Suppressor macrophage (primary cell): ENCODE measurements at places on chromosomes 5 and 9.
A peak's percentile ranks its signal among the peaks of the same experiment; 100 is the strongest.

- no peak for DNase-seq
Measured at GRCh38 chr5:72328172-72328571, 8.0 kb downstream of the PTCD2 start.

GRCh38 chr9:105245029-105245890 lies 809 bp downstream of the SLC44A1 start:
- peak; percentile 76 for DNase-seq

DNA sequence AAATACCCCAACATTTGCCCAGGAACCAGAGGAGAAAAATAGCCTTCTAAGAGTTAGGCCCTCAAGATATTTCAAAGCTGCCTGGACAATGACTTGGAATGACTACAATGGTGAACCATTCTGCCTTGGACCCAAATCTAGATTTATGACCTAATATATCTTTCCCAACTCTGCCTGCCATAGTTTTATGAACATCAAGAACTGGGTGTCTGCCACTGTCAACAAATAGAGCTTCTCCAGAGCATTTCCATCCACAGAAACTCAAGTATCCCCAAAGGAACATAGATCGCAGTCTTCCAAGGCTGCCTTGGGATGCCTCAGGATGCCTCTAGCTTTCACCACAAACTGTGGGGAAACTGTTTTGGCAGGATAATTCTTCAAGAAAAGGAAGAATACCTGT lies 48.2 kb upstream of the NFIB start:
- DNase-seq, result no peak

GRCh38 chr9:123401879-123402513 lies 46.0 kb downstream of the CRB2 start:
- DNase-seq, result peak; percentile 26

DNA sequence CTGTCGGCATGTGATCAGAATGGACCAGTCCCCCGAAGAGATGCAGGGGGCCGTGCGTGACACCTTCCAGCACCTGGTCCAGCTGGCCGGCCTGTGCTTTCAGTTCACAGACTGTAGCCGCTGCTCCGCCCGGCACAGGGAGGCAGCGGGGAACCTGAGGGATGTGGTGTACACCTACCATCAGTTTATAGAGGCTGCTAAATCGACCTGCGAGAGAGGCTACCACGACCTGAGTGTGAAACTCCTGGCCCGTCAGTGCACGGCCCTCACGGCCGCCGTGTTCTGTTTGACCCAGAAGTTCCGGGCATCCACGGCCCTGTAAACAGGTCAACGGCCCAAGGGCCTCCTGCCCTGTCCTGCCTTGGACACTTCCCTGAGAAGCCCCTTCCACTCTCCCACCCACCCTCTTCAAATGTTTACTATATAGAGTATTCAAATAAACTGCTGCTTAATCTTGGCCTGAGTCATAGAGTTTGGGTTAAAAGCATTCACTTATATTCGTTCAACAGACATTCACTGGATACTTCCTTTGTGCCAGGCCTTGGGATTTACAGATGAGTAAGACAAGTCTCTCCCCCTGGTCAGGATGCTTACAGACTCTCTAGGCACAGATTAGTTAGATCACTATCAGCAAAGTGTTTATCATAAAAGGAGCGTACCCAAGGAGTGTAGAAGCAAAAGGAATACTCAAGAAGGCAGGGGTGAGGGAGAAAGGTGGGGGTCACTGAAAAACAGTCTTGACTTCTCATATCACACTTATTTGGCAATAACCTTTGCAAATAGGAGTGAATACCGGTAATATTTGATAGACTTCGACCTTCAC lies 6.9 kb upstream of the TRMT10B start:
- no peak for DNase-seq

GRCh38 chr5:171093598-171093997 lies 215.4 kb upstream of the TLX3 start:
- no peak for DNase-seq

DNA sequence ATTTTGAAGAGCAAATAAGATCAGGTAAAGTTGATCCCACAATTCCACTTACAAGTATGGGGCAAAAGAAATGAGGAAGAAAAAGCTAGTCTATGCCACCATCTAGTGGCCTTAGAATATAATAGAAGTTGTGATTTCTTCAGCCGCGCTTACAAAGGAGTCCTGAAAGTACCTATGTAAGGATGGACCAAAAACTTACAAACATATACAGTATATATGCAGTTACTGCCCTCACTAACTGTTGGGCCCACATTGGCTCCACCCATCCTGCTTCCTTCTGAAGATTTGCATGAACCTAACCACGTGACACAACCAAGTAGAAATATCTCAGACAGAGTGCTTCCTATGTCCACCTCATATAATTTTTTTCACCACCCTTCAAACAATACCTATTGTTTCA lies 11.7 kb upstream of the OR13D1 start:
- DNase-seq, result peak; percentile 68

DNA sequence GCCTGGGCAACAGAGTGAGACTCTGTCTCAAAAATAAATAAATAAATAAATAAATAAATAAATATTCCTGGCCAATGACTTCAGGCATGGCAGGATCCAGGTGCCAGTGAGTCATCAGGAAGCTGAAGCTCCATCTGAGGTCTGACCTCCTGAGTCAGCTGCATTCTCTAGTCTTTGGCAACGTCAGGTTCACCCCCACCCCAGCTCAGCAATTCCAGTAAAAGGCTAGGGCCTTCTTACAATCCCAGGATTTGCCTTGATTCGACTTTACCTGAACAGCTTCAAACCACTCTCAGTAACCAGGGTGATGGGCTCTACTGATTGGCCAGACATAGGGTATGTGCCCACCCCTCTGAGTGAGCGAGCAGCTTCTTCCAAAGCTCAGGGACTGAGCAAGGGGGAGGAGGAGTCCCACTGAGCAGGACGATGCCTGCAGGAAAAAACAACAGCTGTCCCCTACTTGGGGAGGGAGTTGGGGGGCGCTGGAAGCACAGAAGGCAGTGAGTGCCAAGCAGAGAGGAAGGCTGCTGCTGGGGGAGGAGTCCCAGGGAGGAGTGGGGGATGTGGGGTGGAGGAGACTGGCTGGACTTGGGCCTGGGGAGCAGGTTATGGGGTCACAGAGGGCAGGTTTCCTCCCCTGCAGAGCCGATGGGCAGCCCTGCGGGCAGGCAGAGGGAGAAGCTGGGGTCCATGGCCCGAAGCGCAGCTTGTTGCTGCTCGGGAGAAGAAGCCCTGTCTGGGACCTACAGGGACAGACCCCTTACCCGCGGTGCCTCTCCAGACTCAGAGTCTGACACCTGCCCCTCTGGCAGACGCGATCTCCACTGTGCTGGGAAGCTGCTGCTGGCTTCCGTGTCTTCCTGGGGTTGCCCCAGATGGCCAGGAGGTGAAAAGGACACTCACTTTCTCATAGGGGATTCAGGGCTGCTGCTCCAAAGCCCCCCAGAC lies 25.9 kb upstream of the UNC5A start:
- no peak for DNase-seq

- DNase-seq, result peak; percentile 55
Measured at GRCh38 chr5:54581831-54582548, 64.4 kb downstream of the SNX18 start.

DNA sequence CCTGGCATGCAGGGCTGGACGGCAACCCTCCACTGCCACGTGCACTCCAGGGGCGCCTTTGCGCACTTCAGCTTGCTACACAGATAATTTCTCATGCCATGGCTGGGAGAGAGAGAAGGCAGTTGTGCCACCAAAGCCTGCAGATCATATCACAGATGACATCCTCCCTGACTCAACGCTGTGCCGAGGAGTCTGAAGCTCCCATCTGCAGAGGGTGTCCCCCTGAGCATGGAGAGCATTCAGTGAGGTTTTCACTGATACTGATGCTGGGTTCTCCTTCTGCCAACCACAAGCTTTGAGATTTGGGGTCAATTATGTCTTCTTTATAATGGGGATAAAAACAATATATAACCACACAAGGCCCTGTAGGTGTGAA lies 607.4 kb upstream of the ADAMTS16 start:
- DNase-seq, result no peak

GRCh38 chr9:117737721-117738226 lies 33.6 kb downstream of the TLR4 start:
- DNase-seq, result no peak

GRCh38 chr5:111518777-111519176 lies 6.4 kb upstream of the STARD4 start:
- DNase-seq, result no peak

GRCh38 chr5:142542906-142543305 lies 143.0 kb downstream of the FGF1 start:
- DNase-seq, result no peak

GRCh38 chr5:33479311-33479710 lies 38.5 kb downstream of the TARS1 start:
- no peak for DNase-seq

GRCh38 chr9:14479163-14479560 lies 165.2 kb upstream of the NFIB start:
- DNase-seq, result no peak

DNA sequence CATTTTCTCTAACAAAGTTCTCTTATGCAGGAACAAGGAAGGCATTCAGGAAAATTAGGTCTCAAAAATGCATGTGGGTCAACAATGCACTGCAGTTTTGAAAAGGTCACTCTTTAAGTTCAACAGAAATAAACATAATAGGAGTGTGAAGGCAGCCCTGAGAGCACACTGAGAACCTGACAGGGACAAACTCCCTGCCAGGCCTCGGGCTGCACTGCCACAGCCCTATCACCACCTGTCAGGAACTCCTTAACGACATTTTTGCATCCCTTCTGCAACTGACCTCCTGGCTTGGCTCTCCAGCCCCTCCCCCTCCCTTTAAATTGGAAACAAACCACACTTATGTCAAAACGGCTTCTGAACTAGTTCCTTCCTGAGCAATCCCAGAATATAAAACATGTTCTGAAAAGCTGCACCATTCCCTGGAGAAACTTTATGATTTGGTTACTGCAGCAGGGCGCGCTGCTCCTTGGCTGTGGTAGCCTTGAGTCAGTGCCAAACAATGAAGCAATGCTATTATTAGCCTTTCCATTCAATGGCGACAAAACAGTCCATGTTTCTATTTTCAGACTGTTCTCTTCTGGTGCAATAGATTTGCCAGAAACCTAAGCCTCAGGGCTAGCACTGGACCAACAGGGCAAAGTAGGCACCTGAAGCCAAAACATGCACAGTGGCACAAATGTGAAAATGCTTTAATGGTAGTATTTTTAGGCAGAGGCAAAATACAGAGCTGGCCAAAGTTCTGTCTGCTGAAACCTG lies 160.1 kb upstream of the ZNF608 start:
- DNase-seq, result peak; percentile 63
